ENCODE measurements at places on chromosomes 4 and X.

- DNase-seq: no peak
Observed at GRCh38 chr4:20805716-20806115, 105.5 kb downstream of the PACRGL start.

- DNase-seq: no peak
Observed at GRCh38 chr4:4542774-4543485, 1.1 kb upstream of the STX18 start.

- no peak for DNase-seq
Observed at GRCh38 chr4:40864531-40864930, 114.8 kb downstream of the NSUN7 start.

GRCh38 chr4:8540586-8540985, 39.6 kb upstream of the GPR78 start:
- no peak for DNase-seq

DNA sequence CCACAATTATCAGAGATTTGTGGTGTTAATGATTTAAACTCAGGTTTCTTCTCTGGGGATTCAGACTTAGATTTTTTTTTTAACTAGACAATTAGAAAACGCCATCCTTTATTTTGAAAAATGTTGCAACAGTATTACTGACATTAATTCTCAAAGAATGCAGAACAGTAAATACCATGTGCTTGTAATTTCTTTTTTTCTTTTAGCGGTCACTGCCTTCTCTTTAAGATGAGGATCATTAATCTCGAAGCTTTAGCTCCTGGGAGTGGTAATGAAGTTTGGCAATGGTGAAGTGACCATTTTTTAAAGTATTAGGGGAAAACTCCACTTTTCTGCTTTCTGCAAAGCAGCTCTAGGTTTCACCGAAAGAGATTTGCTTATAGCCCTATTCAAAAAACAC, 164.0 kb upstream of the MBNL3 start:
- no peak for DNase-seq

DNA sequence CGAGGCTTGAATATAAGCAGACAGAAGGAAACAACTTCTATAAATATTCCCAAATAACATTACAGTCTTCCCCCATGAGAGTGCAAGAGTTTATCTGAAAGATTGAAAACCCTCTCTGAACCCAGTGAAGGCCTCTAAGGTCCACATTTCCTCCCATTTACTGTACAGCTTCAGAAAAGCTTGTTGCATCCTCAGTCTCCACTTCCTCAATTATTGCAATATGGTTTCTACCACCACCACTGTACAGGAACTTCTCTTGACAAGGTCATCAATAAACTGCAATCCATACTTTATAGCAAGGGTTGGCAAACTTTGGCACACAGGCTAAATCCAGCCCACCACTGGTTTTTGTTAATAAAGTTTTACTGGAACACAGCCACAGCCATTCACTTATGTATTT, 239.0 kb downstream of the THOC2 start:
- DNase-seq: no peak

DNA sequence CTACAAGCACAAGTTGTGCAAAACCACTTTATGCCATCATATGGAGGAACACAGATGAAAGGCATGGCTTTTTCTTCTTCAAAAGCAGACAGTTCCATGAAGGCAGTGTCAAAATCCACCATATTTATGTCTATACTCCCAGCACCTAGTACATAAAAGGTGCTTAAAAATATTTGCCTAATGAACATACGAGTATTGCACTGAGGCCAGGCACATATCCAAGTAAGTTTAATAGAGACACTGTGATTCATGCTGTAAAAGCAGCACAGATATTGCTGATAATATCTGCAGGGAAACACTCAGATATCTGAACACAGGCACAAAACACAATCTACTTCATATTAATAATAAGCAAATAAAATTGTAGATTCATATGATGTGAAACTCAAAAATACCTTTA, 48.1 kb upstream of the CXCL8 start:
- DNase-seq: no peak

- DNase-seq: no peak
Observed at GRCh38 chr4:126097155-126097799, 782.5 kb downstream of the FAT4 start.

GRCh38 chrX:63434665-63435064, 83.5 kb upstream of the SPIN4 start:
- DNase-seq: no peak

DNA sequence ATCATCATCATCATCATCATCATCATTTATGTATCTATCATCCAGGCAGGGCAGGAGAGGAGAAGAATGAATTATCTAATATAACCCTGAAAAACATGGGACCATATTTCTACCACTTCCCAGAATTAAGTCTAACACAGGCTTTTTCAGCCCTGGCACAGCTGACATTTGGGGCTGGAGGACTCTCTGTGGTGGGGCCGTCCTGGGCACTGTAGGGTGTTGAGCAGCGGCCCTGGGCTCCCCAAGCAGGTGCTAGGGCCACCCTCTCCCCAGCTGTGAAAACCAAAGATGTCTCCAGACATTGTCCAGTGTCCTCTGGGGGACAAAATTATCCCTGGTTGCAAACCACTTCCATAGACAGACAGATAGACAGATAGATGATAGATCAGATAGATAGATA, 288.4 kb downstream of the CRLF2 start:
- DNase-seq: no peak

DNA sequence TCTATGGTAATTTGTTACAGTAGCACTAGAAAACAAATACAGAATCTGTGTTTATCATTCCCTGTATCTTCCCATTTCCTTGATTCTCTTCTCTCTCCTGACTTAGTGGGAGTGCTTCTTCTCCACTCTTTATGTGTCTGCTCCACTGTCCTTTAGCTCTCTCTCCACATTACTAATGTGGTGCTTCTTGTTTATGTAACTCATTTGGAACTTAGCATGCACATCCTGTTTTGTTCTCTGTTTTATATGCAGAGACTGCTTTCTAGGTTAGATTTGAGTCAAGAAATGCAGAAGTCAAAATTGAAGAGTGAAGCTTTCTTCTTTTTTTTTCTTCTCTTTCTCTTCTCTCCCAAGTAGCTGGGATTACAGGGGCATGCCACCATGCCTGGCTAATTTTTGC, 25.9 kb downstream of the ADH1A start:
- DNase-seq: no peak

- DNase-seq: no peak
Observed at GRCh38 chrX:65925005-65925404, 114.9 kb downstream of the VSIG4 start.

DNA sequence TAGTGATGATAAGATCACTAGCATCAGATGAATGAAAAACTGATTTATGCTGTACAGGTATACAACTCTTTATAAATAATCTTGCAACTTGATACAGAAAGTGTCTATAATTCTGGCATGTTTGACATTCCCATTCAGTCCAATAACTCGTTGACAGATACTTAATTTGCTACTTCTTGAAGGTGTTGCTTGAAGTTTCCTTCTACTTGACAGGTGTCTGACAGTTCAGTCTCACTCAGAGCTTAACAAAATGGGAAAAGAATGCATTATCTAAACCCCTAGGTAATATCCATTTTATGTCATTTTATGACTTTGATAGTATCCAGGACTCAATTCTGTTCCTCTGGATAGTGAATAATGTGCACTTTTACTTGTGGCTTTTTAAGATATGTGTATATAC, 508.9 kb downstream of the GRID2 start:
- no peak for DNase-seq

DNA sequence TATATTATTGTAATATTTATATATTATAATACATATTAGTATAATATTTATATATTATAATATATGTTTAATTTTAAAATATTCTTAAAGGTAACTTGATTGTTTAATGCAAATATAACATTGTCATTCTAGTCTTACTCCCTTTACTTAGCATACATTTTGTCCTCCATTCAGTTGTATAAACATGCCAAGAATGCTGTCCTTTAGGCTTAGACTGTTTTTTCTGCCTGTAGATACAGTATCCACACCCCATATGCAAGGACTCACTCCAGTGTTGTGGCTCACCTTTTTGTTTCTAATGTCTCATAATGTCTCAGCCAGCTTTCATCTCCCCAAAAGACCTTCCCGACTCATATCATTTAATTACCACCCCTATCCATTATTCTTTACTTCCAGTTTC, 2110.0 kb downstream of the PCDH7 start:
- DNase-seq: no peak

DNA sequence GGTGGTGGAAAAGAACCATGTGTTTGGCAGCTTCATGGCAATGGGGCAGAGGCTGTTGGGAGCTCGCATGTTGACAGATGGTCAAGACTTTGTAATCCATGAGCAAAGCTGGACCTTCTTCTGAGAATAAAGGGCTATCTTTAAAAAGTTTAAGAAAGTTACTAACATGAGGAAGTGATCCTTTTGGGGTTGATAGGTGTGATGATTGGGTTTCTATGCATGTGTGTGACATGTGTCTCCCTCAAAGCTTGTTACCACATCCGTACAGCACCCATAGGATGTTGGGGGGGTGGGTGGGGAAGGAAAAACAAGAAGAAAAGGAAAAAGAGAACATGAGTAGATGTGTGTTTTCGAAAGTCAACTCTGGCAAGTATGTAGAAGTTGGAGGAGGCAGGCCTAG, 123.0 kb upstream of the TLR3 start:
- DNase-seq: no peak

GRCh38 chr4:127479031-127479622, 153.6 kb upstream of the INTU start:
- DNase-seq: no peak

- no peak for DNase-seq
Observed at GRCh38 chr4:8581094-8581861, 1.1 kb downstream of the GPR78 start.

GRCh38 chr4:105599932-105600655, 47.7 kb downstream of the ARHGEF38 start:
- DNase-seq: no peak

DNA sequence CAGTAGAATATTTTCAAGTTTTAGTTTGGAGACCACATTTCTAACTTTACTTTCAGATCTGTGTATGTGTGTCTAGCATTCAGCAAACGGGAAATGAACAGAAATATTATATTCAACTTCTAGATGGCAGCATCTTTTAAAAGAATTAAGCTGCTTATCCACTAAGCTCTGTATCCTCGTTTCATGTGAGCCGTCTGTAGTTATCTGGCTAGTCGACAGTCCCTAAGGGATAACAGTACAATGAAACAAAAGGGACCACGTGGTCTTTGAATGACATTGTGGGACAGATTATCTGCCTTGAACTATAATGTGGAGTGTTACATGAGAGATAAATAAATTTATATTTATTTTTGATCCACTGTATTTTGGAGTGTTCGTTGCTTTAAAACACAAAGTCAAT, 35.8 kb upstream of the PRSS12 start:
- DNase-seq: no peak

- no peak for DNase-seq
Observed at GRCh38 chrX:56726605-56727004, 2.4 kb upstream of the NBDY start.

DNA sequence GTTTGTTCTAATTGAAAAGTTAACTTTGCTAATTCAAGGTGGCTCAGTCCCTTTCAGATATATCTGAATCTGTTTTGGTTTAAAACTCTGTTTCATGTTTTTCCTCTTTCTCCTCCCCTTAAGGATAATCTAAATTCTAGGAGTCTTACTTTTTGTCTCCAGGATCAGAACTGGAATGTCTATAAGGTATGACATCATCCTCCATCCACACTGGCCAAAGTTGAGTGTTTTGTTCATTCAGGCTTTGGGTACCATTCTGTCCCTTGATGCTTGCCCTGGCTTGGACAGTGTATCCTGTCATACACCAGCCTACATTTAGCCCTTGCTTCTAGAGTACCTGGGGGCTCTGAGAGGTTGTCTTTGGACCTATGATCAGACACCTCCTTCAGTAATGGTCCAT, 56.8 kb upstream of the ANTXR2 start:
- DNase-seq: no peak

- DNase-seq: no peak
Observed at GRCh38 chrX:10171249-10171648, 14.5 kb downstream of the CLCN4 start.

DNA sequence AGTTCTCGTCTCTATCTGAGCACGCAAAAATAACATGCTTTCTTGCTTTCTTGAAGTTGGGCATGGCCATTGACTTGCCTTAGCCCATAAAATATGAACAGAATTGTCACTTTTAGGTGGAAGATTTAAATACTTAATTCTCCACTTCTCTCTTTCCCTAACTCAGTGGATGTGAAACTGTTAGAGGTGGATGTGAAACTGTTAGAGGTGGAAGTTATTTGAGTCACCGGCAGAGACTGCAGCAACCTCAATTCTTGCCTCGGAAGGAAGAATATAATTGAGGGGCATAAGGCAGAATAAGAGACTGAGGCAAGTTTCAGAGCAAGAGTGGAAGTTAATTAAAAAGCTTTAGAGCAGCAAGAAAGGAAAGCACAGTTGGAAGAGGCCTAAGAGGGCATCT, 2.8 kb upstream of the PARM1 start:
- no peak for DNase-seq
